Umbilical cord (tissue), 2 donors: ENCODE measurements at places on chromosomes 13 and 19. TPM values are rescaled to one million over a fixed set of nuclear protein-coding genes. Genes with fewer than 3 reads are reported as not detected.

Gene TMTC4
- total RNA-seq = 14.4 TPM

Gene TEX30
- total RNA-seq = 10.1 TPM

Gene IZUMO4
- 1.2 TPM for total RNA-seq

Gene GRIN3B
- total RNA-seq = not detected

Gene ZNF100
- total RNA-seq = 20.0 TPM

Gene FPR2
- total RNA-seq = 7.0 TPM

Gene PCDH8
- 4.6 TPM for total RNA-seq

Gene KIR2DL3
- total RNA-seq = 1.7 TPM

DNA sequence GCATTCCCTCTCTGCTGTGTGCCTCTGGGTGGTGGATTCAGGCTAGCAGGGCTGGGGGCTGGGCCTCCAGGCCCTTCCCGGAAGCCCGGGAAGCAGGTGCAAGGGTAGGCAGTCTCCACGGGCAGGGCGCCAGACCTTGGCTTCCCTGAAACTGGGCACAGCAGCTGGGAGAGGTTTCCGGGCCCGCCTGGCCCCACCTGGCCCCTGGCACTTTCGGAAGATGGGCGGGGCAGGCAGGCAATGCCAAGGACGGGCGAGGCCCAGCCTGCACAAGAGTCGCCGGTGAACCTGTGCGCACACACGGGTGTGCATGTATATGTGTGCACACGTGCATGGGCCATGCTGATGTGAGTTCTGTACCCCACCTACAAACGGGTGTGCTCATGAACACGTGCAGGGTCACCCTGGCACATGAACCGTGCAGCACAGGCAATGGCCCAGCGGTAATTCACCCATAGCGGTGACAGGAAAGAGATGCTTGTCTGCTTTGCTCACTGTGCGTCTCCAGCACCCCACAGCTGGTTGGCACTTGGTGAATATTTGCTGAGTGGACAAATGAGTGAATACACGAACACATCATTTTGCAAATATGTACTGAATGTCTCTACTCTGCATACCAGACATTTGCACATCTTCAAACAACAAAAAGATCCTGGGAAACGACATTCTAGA lies 15.3 kb downstream of the GADD45B start:
- peak; percentile 82 for DNase-seq

GRCh38 chr13:34993470-34993869 lies 51.4 kb downstream of the NBEA start:
- DNase-seq = no peak

DNA sequence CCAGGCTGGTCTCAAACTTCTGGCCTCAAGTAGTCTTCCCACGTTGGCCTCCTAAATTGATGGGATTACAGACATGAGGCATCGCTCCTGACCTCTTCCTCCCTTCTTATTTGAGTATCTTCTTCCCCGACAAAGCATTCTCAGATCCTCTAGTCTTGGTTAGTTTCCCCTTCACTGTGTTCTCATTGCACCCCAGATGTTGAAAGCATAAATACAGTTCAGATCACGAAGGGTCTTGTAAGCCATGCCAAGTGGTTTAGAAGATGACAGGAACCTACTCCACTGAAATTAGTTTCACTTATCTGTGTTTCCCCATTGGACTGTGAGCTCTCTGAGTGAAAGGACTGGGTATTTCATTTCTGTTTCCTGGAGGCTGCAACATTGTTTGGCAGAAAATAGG lies 100.7 kb downstream of the DGKH start:
- no peak for DNase-seq

GRCh38 chr13:113915012-113915763 lies 51.3 kb upstream of the GAS6 start:
- no peak for DNase-seq

DNA sequence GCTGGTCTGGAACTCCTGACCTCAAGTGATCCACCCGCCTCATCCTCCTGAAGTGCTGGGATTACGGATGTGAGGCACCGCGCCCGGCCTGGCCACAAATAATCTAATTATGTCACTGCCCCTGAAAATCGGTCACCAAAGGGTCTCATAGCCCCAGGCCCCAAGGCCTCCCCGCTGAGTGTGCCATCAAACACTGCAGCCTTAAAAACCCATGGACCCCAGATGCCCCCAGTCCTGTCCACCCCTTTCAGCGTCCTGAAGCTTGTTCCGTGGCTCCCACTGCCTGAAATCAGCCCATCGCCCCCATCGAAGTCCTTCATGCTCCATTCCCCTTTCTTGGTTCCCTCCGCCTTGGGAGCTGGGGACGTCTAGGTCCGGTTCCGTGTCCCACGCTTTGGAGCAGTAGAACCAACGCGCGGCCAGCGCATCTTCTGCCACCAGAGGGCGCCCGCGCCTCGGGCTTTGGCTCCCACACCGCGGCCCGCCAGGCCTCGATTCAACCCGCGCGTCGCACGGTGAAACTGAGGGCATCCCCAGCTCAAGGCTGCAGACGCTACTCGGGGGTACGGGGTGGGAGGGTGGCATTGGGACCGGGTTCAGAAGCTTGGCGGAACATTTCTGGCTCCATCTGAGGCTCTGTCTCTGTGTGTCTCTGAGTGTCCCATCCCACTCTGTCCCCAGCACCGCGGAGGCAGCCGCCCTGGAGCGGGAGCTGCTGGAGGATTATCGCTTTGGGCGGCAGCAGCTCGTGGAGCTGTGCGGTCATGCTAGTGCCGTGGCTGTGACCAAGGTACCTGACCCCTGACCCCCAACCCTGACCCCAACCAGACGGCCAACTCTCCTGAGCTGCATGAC lies 3.5 kb downstream of the YJEFN3 start:
- DNase-seq = peak; percentile 66

GRCh38 chr13:67854990-67855389 lies 624.9 kb upstream of the PCDH9 start:
- DNase-seq = no peak

GRCh38 chr19:44597131-44597491 lies 16.3 kb upstream of the IGSF23 start:
- no peak for DNase-seq

- no peak for DNase-seq
These were observed 748.1 kb upstream of the SGCG start for GRCh38 chr13:22432690-22433089.

- no peak for DNase-seq
These were observed 18.7 kb upstream of the EID2 start for GRCh38 chr19:39558624-39559117.

GRCh38 chr13:31860002-31860401 lies 120.7 kb downstream of the RXFP2 start:
- no peak for DNase-seq

GRCh38 chr13:49448753-49449152 lies 4.7 kb downstream of the SETDB2 start:
- DNase-seq = no peak

DNA sequence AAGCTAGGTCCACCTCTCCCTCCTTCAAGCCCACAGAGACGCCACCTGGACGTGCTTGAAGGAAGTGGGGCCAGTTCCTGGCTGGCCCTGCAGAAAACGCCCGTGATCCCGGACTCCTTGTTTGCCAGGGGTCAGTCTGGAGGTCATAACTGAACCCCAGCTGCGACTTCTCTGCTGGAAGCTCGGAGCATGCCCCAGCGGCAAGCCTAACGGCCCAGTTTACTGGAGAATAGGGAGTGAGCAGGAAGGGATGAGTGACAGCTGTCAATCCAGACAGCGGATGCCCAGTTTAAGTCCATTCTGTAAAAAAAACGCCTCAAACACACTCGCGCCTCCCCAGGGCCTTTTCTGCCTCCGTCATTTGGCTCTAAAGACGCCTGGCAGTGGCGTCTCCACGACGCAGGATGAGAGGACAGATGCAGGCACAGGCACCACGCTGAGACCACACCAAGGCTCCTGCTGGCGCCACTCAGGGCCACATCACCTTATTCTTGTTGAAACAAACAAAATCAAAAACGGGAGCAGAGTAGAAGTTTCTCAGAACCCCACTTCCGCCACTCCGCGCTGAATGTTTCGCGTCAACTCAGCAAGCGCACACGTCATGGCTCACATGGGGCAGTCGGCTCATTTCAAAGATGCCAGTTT lies 57.6 kb downstream of the RASA3 start:
- DNase-seq = no peak

GRCh38 chr19:618674-619285 lies 14.6 kb downstream of the POLRMT start:
- DNase-seq = no peak

GRCh38 chr19:29517412-29517811 lies 8.4 kb upstream of the VSTM2B start:
- no peak for DNase-seq

DNA sequence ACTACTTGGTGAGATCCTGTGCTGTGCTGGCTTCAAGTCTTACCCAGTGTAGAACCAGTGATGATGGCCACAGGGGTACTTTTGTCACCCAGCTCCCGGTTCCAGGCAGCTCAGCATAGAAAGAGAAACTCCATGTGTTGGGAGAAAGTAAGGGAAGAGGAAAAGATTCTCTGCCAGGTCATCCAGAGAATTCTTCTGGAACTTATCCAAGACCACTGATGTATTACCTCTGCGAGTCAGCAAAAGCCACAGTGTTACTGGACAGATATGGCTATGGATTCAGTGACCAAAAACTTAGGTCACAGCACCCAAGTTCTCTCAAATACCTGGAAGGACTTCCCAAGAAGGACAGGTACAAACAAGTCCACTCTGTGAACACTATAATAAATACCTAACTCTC lies 399.5 kb upstream of the MIR17HG start:
- no peak for DNase-seq

- peak; percentile 49 for DNase-seq
These were observed 215.5 kb downstream of the POSTN start for GRCh38 chr13:37383046-37383445.

- DNase-seq = peak; percentile 57
These were observed 65.4 kb downstream of the RUBCNL start for GRCh38 chr13:46321494-46322225.

DNA sequence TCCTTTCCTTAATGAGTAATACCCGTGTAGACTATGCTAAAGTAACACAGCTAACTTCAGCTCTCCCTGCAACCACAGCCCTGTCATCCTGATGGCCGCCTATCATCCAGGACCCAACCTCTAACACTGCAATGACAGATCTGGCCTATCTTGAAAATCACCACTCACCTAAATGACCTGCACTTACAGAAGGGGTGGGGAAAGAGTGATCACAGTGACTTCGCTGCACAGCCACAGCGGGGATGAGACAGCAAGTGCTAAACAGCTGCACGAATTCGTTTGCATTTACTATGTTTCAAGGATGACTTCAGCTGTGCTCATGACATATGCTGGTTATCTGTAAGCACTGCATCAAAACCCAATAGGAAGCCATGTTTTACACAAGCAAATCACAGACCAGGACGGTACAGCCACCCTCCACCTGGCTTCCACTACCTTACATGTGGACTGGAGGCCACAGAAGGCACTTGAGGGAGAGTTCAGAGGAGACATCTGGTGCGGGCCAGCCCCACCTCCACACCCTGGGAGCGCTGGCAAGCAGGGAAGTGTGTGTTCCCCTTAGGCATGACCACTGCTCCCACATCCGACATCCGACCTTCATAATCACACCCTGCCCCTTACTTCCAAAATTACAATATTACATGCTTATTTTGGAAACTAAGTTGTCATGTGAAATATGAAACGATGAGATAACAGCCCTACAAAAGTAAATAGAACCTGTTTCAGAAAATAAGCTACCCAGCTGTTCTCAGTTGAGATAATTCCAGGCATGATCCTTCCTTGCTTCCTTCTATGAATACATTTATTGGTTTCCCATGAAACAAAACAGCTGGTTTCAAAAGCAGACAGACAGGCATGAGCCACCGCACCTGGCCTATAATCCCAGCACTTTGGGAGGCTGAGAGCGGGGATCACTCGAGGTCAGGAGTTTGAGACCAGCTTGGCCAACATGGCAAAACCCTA lies 95.7 kb downstream of the STK24 start:
- DNase-seq = no peak

- DNase-seq = peak; percentile 40
These were observed 14.2 kb upstream of the LATS2 start for GRCh38 chr13:21075379-21076249.

DNA sequence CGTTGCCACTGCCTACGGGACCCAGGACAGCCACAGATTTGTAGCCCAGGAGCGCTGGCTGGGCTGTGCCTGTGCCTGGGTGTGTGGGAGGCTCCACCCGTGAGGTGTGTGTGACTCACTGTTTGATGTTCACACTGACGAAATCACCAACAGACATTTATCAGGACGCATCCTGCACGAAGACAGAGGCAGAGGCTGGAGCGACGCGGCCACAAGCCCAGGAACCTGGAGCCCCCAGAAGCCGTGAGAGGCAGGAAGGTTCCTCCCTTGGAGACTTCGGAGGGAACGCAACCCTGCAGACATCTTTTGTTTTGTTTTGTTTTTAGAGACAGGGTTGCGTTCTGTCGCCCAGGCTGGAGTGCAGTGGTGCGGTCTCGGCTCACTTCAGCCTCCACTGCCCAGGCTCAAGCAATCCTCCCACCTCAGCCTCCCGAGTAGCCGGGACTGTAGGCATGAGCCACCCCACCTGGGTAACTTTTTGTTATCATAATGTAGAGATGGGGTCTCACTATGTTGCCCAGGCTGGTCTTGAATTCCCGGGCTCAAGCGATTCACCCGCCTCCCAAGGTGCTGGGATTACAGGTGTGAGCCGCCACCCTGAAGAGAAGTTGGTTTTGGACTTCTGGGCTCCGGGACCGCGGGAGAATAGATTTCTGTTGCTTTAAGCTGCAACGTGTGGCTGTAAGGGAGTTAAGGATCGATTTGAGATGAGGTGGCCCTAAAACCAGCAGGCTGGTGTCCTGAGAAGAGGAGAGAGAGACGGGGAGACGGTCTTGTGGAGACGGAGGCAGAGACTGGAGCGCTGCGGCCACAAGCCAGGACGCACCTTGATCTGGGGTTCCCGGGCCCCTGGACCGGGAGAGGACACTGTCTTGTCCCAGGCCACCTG lies 24.9 kb upstream of the WDR18 start:
- no peak for DNase-seq

DNA sequence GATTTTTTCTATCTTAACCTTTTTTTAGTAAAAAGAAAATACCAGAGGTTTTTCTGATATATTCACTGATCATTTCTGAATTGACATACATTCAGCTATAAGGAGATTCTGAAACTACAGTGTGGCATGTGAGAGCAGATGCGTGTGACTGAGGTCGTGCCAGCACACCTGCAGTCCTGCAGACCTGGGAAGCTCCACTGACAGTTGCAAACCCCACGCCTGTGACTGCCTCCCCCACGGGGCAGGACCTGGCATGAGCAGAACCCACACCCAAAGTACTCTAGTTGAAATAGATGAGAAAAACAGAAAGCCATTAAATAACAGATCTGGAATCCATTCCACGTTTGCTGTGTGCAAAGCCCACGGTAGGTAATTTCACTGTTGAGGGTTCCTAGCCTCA lies 80.7 kb downstream of the TEX29 start:
- DNase-seq = no peak

GRCh38 chr13:72295153-72295552 lies 428.1 kb upstream of the DACH1 start:
- peak; percentile 29 for DNase-seq

GRCh38 chr19:44746946-44747738 lies 1.4 kb upstream of the BCL3 start:
- DNase-seq = peak; percentile 98

- no peak for DNase-seq
These were observed 214.0 kb downstream of the UQCRFS1 start for GRCh38 chr19:28998974-28999373.

DNA sequence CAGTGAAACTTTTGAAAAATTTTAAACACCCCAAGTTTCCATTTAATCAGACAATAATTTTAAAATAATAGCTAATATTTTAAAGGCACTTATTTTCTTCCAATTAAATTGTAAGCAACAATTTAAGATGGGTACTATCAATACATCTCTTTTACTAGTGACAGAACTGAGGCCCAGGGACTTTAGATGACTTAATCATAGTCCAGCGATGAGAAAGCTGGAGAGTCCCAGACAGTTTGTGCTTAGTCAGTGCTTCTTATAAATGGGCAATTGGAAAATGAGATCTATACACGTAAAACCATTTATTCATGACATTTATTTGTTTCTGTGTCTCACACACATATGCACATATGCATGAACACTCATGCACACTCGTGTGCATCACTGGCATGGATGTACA lies 2063.5 kb downstream of the PCDH9 start:
- DNase-seq = no peak
